Hepatocyte (in vitro differentiated cells): ENCODE measurements at places on chromosomes 12 and 14. TPM values are rescaled to one million over a fixed set of nuclear protein-coding genes. Genes with fewer than 3 reads are reported as not detected.

The ACRBP gene
- 0.62 and 1.8 TPM in 2 replicates for polyA plus RNA-seq

The TMTC2 gene
- polyA plus RNA-seq = 1.5 and 1.7 TPM in 2 replicates

The TROAP gene
- 8.0 and 12.5 TPM in 2 replicates for polyA plus RNA-seq

The AQP6 gene
- 0.23 TPM in 1 of 2 replicates, not detected in the other for polyA plus RNA-seq

The A2M gene
- 426 and 463 TPM in 2 replicates for polyA plus RNA-seq

The IL31 gene
- polyA plus RNA-seq = not detected in 2 replicates

The ITGB7 gene
- polyA plus RNA-seq = 1.0 TPM in 1 of 2 replicates, not detected in the other

The COPZ1 gene
- 207 and 224 TPM in 2 replicates for polyA plus RNA-seq

The FOXG1 gene
- not detected in 2 replicates for polyA plus RNA-seq

The MSI1 gene
- polyA plus RNA-seq = 4.4 and 5.6 TPM in 2 replicates
